ENCODE measurements at places on chromosomes 6 and 20.

- DNase-seq: peak; percentile 85
Measured at GRCh38 chr6:41705996-41706835, 29.2 kb downstream of the TFEB start.

DNA sequence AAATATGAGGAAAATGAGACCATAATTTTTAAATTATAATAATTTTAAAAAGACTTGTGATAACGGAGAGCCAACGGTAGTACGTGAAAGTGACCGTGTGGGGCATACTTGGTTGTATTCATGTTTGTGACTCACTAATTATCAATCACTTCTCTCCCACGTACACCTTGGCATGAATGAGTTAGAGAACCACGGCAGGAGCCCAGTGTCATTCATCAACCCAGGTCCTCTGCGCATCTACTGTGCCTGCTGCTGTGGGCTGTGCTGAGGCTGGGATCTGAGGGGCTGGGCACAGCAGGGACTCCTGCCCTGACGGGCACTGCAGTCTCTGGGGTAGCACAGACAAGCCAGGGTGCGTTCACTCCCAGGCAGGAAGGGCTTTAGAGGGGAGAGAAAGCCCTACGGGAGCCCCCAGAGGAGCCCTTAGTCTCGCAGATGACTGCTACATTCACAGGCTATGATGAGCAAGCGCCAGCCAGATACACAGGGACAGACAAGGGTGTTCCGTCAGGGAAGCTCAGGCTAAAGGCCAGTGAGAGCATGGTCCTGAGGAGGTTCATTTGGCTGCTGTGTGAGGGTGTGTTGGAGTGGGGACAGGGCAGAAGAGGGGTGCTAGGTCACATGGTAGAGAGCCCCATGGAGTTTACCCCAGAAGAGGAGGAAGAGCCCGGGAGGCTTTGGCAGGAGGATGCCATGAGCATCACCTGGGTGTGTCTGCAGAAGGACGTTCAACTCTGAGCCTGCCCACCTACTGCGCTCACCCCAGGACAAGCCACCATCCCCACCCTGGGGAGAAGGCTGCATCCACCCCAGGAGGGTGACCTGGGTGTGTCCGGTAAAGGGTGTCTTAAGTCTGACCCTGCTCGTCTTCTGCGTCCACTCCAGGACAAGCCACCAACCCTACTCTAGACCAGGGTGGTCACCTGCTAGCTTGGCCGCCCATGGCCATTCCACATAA, 8.2 kb upstream of the RPS6KA2 start:
- DNase-seq: no peak

DNA sequence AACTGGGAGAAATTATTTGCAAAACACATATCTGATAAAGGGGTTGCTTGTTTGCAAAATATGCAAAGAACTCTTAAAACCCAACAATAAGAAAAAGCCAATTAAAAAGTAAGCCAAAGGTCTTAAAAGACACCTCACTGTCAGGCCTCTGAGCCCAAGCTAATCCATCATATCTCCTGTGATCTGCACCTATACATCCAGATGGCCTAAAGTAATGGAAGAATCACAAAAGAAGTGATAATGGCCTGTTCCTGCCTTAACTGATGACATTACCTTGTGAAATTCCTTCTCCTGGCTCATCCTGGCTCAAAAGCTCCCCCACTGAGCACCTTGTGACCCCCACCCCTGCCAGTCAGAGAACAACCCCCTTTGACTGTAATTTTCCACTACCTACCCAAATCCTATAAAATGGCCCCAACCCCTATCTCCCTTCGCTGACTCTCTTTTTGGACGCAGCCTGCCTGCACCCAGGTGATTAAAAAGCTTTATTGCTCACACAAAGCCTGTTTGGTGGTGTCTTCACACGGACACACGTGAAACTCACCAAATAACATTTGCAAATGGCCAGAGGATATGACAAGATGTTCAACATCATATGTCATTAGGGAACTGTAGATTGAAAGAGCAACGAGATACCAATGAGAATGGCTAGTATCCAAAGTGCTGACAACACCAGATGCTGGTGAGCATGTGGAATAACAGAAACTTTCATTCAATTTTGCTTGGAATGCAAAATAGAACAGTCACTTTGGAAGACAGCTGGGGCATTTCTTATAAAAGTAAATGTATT, 565.0 kb upstream of the ADGRB3 start:
- no peak for DNase-seq

DNA sequence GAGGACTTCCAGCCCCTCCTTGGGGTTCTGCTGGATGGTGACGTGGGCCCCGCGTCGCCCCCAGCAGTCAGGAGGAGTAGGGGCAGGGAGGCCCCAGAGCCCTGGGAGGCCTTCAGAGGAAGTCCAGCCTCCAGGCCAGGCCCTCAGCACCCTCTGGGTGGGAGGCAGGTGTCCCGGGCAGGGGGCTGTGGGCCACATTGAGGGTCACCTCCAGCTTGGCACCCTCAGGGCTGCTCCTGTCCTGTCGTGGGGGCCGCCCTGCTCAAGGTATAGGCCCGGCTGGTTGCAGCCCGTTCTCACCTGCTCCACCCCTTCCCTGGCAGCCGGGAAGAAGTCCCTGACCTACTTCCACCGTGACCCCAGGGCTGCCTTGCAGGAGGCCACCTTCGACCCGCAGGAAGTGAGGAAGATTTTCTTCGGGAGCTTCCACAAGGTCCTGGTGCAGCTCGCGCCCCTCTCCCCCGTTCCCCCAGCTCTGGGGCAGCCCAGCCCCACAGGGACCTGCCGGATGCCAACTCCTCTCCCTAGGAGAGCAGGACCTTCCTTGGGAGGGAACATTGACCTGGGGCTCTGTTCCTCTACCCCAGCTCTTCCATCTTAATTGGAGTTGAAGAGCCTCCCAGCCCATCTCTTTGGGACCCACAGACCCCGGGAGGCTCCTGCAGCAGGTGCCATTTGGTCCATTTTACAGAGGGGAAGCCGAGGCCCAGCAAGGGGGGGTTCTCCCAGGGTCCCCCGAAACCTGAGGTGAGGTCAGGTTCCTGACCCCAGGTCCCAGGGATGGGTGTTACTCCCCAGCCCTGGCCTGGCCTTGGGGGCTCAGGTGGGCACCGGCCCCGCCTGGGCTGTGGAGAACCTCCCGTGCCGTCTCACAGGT, 26.4 kb downstream of the COL20A1 start:
- no peak for DNase-seq

GRCh38 chr20:35006009-35006408, 50.3 kb downstream of the MYH7B start:
- no peak for DNase-seq

GRCh38 chr6:105364243-105364642, 38.6 kb downstream of the PREP start:
- DNase-seq: no peak

All from activated T-cell treated with anti-CD3 and anti-CD28 coated beads, Interleukin-2, amount 50 U/mL, for 48 hours (primary cell).